ENCODE measurements at places on chromosomes 7 and 10.

DNA sequence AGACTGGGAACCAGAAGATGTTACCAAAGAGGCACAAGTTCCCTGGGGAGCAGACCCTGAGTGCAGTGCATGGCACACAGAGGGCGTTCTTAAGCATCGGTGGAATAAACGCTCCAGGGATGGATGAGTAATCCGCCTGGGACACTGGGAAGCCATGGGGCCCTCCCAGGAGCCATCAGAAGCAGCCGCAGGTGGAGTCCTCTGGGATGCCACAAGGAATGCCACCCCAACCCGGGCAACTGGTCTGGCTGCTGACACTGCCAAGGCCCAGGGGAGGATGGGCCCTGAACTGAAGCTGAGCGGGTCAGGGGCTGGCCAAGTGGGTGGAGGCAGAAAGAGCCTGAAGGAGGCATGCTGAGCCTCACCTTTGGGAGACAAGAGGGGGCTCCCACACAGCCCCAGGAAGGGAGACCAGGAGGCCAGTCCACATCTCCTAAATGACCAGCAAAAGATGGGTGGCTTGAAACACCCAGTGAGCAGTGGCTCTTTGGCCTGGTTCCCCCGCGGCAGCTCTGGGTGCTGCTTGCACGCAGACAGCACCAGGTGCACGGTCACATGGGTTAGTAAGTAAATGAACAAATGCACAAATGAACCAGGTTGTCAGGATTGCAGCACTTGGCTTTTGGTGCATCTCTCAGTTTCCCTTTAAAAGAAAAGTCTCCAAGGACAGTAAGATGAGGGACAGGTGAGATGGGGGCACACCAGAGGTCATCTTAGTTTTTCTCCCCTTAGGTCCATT, 141.3 kb upstream of the ZMIZ1 start:
- DNase-seq = no peak

DNA sequence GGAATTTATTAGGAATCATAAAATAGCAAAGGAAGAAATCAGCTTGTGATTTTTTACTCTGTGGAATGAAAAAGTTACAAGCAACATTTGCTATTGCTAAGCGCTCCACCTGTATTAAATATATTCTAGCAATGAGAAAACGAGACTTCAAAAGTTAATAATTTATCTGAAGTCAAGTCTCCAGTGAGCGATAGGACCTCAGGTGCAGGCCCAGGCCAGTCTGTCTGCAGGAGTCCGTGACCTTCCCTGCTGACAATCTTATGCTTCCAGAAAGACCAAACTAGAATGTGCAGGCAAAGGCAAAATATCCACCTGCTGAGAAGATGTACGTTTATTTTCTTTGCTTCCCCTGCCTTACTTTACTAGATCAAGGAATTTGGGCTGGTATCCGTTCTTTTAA, 22.7 kb downstream of the MRC1 start:
- DNase-seq = no peak

DNA sequence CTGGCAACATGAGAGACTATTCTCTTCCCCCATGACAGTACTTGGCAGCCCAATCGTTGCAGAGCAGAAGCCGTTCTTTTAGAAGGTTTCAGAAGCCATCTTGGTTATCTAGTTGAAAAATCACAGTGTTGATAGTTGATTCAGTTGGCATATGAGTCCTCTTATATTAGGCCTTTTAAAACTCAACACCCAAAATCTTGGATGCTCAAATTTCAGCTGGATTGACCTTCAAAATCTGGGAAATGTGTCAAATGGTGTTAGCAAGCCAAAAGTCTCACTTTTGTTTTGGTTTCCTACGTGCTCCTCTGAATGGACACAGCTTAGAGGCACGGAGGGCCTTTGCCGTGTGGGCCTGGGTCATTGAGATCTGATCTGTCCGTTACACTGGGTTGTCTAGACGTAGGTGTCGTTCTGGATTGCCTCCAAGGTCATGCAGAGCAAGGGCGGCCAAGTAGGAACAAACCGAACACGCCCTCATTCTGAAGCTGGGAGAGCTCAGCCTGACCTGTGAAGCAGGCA, 59.3 kb upstream of the BMPER start:
- no peak for DNase-seq

- no peak for DNase-seq
Measured at GRCh38 chr7:67653856-67654454, 657.3 kb downstream of the TYW1 start.

- no peak for DNase-seq
Measured at GRCh38 chr10:99540306-99540656, 7.5 kb downstream of the NKX2-3 start.

- DNase-seq = no peak
Measured at GRCh38 chr7:132207782-132208181, 368.5 kb downstream of the PLXNA4 start.

DNA sequence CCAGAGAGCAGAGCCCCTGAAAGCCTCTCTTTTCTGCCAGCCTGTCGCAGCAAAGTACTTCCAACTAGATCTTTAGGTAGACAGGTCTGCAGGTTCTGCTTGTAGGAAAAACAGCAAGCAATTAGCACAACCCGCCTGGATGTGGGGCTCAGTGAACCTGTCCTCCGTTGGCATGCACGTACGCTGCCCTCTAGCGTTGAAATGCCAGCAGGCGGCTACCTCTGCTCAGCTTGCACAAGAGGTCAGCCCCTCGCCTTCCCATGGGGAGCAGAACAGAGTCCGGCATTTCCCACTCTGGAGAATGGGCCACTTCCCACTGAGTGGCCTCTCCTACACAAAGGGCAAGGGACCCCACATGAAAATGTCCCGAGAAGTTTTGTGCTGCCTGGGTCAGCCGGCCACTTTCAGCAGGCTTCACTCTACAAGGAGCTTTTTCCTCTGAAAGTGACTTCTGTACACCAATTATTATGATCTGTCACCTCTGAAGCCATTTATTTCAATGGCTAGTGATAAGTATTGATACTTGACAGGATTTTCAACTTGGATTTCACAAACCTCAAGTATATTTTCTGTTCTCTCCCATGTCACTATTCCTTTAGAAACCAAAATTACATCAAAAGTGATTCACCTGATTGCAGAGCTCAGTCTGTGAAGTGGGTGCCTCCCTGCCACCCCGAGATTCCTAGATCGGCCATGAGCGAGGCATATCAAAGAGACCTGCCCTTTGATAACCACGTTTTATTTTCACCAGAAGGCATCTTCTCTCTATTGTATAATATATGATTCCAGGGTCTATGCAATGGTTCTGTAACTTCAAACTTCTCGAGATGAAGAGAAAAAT, 56.7 kb downstream of the JCAD start:
- DNase-seq = peak; percentile 32

GRCh38 chr7:49703337-49703736, 70.1 kb upstream of the VWC2 start:
- no peak for DNase-seq

- DNase-seq = no peak
Measured at GRCh38 chr7:94297397-94297838, 97.3 kb upstream of the COL1A2 start.

GRCh38 chr7:137953665-137954470, 48.0 kb downstream of the CREB3L2 start:
- DNase-seq = no peak

DNA sequence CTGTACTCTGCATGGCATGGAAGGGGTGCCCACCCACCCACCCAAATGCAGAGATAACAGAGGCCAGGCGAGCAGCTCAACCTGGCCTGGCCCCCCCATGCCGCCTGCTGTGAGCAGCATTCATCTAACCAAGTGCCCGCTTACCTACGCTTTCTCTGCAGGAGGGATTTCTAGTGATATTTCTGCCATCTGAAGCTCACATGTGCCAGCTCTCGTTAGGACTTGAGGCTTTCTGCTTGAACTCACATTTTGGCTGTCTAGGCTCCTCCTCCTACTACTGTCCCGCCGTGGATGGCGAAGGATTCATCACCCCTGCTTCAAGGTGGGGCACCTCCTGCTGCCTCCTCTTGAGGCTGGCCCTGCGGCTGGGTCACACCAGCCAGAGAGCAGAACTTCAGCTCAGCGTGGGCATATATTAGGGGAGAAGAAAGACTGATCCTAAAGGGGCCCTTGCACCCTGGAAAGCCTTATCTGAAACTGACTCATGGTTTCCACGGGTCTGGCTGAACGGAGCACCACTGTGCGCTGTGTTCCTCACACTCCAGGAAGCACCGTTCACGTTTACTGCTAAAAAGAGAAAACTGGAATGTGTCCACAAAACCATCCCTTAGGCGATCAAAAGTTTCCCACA, 45.5 kb downstream of the CTBP2 start:
- DNase-seq = no peak

DNA sequence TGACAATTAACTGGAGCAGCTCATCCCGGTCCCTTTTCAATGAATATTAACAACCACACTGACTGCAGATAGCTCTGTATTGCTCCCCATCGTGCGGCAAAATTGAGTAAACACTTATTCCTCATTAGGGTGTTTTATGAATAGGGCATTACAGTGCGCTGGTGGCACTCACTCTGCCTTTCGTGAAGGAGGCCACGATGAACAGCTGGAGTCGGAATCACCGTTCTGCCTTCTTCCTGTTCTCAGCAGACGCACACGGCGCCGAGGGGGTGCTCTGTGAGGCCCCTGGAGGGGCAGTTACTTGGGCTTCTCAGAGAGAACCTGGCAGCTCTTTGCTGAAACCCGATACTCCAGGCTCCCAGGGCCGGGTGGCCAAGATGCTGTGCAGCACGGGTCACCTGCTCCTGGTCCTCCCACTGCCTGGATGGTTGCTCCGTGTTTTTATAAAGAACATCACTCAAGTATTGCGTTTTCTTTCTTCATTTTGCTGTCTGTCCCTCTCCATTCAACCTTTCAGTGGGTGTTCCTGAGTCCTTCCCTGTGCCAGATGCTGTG, 241.9 kb downstream of the GLRX3 start:
- DNase-seq = no peak

GRCh38 chr10:124000792-124001201, 92.6 kb downstream of the CHST15 start:
- DNase-seq = no peak

DNA sequence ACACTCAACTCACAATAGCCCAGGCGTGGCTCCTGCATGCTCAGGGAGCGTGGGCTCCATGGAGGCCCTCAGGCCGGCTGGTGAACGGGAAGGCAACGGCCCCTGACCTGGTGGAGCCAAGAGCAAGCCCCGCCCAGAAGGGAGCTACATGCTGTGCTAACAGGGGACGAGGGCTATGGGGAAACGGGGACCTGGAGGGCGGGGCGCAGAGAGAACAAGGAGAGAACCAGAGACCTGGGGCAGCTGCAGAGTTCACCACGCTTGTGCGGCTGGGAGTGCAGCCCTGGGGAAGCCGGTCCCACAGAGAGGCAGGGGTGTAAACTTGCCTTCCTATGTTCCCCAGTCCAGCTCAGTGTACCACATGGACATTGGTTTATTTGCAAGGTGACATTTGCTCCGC, 69.2 kb upstream of the PPP2R2D start:
- DNase-seq = no peak

GRCh38 chr10:99798031-99798430, 15.6 kb downstream of the ABCC2 start:
- DNase-seq = no peak

- DNase-seq = no peak
Measured at GRCh38 chr7:155094636-155095135, 24.6 kb downstream of the HTR5A start.

DNA sequence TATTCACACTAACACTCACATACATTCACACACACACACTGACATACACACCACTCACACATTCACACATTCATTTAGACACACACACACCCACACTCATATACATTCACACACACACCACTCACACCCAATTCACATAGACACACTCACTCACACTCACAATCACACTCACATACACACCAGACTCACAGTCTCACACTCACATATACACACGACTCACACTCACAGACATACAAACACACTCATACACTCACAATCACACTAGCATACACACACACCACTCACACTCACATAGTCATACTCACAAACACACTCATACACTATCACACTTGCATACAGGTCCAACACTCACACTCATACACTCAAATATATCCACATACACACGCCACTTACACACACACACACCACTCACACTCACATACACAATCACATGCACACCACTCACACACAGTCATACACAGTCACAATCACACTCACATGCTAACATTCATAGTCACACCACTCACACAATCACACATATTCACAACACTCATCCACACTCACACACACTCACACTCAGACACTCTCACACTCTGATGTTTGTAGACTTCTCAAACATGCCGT, 312.6 kb downstream of the SFMBT2 start:
- DNase-seq = no peak

DNA sequence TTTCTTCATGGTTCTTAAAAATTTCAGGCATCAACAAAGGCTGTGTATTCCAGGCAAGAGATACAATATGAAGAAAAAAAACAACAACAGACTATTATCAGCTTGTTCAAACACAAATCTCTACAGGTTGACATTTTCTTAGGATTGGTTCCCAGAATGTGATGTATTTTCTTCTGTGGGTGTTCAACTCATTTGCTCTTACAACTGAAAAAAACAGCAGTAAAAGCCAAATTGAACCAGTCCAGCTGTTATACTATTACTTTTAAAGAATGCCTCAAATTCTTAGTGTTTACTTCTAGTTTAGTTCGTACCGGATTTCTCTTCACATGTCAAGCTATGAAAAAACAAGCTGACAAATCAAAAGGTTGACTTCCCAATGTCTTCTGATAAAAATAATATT, 60.7 kb downstream of the CNTNAP2 start:
- no peak for DNase-seq

DNA sequence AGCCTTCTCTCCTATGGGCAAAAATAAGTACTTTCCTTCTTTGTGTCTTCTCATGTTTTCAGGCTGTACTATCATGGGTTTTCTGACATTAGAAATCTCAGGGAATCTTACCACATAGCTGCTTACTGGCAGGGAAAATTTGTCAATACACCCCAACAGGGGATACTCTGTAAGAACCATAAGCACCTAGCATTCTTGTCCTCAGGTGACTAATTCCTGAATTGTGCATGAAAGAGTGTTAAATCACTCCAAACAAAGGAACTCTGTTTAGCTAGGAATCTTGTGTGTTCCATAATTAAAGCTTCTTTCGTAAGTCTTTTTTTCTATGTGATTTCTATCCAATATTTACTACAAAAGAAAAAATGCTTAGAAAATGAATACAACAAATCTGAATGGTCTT, 206.7 kb upstream of the POT1 start:
- DNase-seq = no peak

DNA sequence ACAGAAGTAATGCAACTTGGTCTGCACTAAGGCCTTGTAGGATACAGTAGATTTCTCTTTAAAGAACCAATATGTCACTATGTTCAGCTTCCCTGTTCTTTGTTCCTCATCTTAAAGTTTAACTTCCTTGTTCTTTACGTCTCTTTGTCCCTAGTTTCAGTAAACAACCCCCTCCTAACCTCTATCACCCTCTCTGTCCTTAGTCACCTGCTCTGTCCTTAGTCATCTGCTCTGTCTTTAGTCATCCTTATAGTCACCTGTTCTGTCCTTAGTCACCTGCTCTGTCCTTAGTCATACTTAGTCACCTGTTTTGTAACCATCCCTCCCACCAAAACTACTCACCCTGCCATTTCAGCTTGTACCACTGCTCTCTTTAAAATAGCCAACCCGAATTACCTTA, 144.6 kb upstream of the TMEM106B start:
- DNase-seq = peak; percentile 5

GRCh38 chr10:49398986-49399385, 3.1 kb upstream of the DRGX start:
- no peak for DNase-seq
